NCI-H345 (cell line): ENCODE measurements at places on chromosomes 3 and 15.

DNA sequence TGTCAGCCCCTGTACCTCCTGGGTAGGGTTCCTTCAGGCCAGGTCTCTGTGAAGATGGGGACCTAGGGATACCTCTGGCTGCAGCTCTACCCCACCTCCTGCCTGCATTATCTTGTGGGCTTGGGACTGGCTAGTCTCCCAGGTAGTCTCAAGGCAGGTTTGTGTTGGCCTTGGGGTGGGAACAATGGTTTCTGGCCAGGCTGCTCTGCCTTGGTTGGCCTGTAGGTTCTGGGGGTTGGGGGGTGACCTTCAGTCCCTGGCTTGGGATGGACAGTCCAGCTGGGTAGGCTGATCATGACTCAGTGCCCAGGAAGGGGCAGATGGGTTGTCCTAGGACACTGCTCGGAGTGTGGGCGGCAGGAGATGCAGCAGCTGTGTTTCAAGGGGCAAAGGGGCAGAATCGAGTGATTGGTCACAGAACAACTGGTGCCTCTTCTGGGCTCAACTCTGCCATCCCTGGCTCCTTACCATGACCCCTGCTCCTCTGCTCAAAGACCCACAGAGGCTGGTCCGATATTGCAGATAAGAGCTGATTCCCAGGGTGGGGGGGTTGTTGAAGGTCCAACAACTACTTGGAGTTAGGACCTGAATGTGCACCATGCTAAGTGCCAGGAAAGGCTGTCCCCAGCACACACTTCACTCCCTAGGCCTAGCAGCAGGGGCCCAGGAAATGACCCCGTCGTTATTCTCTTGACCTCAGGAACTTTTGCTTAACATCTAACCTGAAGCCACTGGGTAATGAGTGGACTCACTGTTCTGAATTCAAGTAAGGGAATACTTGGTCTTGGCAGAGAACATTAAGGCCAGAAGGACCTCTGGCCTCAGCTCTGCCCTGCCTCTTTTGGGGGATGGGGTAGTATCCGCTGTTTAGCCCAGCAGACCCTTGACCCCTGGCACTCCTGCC lies 18.1 kb upstream of the BSN start:
- DNase-seq = no peak

GRCh38 chr3:22920006-22920405 lies 283.1 kb upstream of the UBE2E2 start:
- no peak for DNase-seq

DNA sequence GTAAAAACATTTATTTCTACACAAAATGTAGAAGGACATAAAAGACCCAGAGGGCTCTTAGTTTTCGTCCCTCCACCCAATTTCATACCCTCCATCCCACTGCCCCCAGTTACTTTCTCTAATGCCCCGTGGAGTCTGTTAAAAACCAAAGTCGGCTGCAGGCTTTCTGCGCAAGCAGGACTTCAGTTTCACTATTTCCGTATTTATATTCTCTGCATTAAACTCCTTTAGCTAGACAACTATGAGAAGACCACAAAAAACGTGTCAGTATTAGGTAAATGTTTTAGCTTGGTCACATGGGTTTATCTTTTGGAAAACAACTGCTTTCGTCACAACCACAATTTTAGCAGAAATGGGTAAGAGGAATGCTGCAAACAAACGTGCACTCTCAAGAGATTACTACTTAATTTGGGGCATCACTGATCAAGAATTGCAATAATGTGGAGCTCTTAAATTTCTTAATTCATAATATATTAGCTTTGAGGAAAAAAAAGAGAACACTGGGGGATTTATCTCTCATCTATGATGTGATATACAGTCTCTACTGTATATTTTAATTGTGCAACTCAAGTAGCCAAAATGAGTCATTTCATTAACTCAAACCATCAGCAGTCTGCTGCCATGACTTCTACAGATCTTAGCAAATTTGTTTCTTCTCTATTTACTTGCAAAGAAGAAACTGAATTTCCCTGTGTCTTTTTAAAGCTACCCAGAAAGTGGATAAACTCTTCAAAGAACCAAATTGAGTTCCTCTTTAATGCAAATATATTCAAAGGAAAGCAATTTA lies 740 bp upstream of the NSMCE3 start:
- no peak for DNase-seq

DNA sequence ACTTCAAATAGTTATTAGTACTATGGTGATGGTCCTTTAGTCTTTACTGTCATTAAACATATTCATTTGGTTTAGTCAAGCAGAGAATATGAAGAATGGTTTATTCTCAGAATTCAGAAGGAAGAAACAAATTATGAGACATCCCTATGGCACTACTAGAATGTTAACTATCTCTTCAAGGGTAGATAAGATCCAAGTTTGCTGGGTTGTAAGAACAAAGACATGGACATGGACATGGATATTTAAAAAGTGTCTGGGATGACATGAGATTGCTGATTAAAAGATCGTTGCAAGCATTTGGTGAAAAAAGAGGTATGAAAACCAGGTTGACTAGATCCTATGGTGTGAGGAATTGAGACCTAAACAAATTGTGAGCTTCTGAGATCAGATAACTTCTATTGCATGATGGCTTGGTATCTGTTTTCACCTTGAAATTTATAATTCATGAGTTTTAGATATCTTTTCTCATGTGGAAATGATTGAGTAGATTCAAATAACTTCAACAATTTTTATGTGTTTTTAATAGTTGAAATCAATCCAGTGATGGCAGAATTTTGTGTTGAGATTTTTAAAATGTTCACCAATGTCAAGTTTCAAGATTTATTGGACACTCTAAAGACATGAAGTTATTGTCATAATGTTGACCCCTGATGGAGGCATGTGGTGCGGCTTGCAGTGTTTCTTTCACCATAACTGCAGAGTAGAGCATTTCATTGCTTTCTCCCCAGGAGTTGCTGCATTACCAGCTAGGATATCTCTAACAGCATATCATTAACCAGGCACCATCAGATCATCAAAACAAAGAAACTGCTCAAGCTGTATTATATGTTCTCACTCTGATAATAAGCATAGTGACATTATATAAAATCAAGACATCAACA lies 72.6 kb downstream of the NAALADL2 start:
- no peak for DNase-seq

- no peak for DNase-seq
Measured at GRCh38 chr3:60190073-60190472, 1061.2 kb downstream of the FHIT start.

DNA sequence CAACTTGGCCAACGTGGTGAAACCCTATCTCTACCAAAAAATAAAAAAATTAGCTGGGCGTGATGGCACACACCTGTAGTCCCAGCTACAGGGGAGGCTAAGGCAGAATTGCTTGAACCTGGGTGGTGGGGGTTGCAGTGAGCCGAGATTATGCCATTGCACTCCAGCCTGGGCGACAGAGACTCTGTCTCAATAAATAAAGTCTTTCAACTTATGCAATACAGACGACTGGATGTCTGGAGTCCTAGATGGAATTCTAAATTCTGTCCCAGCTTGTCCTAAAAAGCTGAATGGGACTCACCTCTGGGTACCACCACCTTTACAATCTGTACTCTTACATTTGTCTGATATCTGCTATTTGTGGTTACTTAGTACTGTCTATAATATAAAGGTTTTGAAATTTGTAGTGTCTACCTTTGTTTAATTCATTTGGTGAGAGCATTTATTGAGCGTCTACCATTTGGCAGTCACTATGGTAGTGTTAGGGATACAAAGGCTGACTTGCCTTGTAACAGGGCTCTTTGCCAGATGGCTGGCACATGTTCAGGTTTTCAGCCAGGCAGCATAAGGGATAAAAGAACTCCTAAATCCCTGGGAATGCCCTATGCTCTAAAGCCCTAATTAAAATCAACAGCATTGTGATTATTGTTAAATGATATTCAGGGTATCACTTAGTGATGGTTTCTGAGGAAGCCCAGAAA lies 7.2 kb upstream of the ZNF609 start:
- peak; percentile 64 for DNase-seq

DNA sequence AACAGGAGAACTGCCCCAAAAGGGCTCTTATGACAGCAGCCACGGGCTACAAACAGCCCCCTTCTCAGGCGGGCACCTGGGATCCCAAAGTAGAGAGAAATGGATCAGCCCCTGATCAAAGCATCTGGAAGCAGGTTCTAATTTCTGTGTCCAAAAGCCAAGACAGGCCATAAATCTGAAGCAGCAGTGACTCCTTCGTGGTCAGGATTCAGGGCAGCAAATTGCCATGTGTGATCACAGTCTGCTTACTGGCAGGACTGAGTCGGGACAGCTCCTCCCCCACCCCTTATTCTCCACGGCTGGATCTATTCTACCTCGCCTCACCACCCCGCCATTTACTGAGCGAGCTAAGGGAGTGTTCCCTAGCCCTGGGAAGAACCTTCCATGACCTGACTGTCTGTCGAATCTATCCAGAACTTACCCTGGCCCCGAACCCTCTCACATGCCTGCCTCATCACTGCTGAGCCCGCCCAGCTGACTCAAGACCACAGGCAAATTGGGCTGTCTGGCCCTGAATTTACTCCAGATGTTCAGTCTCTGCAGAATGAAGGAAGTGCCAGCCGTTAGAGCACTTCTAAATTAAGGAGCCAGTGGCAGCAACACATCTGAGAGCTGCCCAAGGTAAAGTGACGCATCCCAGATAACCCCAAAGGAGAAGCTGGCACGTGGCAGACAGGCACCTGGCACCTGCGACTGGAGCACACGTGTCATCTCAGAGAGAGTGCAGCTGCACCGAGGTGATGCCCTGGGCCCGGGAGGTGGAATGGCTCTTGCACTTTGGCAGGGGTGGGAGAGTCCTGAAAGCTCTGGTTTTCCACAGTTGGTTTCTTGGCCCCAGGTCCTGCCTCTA lies 1.3 kb downstream of the LRRC15 start:
- DNase-seq = no peak

DNA sequence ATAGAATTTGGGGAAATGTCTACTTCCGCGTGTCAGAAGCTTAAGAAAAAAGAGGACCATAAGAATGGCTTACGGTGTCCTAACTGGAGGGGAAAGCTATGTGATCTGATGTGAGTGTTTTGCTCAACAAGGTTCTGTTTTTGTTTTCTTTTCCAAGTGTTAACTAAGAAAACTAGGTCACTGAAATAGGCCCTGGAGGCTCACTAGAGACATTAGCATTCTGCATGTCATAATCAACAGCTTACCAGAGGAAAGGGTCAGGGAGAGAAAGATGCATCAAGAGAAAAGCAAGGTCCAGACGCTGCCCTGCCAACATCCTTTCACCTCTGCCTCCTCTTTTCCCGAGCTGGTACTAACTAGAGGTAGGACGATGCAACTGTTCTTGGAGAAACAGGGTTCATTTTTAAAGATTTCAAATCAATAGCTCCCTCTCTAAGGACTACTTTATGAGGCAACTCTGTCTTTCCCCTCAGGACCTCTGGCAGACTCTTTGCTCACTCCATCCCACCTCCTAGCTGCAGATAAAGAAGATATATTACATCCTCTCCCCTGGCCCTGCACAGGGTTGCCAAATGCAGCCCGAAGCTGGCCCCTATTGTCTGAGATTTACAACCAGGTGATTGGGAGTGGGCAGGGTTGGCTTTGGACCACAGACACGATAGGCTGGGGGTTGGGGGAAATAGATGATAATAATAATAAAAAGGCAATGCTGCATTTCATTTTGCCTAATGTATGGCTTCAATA lies 209.9 kb upstream of the SLC2A2 start:
- DNase-seq = no peak

DNA sequence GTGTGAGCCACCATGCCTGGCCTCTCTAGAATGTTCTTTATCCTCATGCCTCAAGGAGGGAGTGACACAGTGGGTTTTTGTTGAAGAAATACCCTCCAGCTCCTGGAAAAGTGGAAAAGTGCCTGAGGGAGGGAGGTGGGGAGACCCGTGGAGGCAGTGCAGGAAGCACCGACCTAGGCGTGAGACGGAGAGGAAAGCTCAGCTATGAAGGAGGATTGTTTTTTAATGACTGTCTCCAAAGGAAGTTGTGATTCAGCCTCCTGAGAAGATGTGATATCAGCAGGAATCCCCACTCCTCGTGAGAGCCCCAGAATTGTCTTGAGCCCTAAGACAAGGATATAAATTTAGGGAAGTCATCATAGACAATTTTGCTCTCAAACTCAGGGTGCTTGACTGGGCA lies 21.7 kb downstream of the RPLP1 start:
- DNase-seq = no peak

DNA sequence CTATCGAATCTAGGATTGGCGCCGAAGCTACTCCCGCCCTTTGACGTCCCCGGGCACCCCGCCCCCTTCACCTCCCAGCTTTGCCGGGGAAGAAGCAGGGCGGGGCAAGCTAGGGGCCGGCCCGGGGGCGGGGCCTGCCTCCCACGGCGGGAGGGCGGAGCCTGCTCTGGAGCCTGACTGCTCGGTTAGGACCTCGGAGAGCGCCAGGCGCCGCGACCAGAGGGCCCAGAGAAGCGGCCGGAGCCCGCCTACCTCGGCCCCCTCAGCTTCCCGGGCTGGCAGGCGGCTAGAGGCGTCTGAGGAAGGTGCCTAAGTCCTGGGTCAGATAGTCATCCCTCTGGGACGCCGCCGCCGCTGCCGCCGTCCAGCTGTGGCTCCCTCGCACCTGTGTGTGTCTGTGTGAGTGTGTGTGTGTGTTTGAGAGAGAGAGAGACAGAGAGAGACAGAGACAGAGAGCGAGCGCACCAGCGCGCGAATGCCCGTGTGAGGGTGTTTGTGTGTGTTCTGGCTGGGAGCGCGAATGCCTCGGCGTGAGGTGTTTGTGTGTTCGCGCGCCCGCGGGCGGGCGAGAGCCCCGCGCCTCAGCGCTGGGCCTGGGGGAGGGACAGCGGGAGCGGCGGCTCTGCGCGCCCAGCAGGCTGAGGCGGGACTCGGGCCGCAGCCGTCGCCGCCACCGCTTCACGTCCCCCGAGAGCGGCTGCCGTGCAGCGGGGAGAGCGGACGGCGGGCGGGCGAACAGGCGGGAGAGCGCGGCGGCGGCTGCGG lies at the start of gene STXBP5L:
TSS of gene STXBP5L (plus strand) at position 176 of the 765 bp plus-strand sequence. CDS start 1,374 bp downstream, outside the sequence.
- peak; percentile 60 for DNase-seq

- no peak for DNase-seq
Measured at GRCh38 chr15:77402740-77403379, 17.0 kb downstream of the PEAK1 start.

- DNase-seq = no peak
Measured at GRCh38 chr3:49349348-49350114, 8.6 kb downstream of the GPX1 start.

- DNase-seq = no peak
Measured at GRCh38 chr3:189092547-189092946, 79.2 kb upstream of the TPRG1 start.

DNA sequence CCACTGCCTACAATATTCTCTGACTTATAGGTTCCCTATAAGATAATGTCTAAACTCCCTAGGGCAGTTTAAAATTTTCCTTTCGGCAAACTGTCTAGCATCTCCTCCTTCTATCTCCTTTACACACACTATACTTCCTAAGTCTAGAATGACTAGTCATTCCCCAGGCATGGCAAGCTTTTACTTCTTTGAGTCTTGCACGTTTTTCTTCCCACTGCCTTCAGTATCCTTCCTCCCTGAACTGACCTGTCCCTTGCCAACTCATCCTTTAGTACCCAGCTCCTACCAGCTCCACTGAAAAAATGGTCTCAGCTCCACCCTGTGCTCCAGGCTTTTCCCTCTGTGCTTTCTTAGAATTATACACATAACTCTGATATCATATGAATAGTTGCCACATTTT lies 93.8 kb upstream of the KBTBD8 start:
- no peak for DNase-seq

GRCh38 chr15:92693691-92694331 lies 38.2 kb upstream of the FAM174B start:
- DNase-seq = peak; percentile 17

- DNase-seq = no peak
Measured at GRCh38 chr3:118478706-118479276, 555.9 kb downstream of the IGSF11 start.

- DNase-seq = peak; percentile 48
Measured at GRCh38 chr15:35751413-35752133, 205.6 kb upstream of the DPH6 start.
